ENCODE measurements at places on chromosomes 1 and 21.

- no peak for DNase-seq
Measured at GRCh38 chr1:62991152-62991551, 207.2 kb downstream of the ATG4C start.

DNA sequence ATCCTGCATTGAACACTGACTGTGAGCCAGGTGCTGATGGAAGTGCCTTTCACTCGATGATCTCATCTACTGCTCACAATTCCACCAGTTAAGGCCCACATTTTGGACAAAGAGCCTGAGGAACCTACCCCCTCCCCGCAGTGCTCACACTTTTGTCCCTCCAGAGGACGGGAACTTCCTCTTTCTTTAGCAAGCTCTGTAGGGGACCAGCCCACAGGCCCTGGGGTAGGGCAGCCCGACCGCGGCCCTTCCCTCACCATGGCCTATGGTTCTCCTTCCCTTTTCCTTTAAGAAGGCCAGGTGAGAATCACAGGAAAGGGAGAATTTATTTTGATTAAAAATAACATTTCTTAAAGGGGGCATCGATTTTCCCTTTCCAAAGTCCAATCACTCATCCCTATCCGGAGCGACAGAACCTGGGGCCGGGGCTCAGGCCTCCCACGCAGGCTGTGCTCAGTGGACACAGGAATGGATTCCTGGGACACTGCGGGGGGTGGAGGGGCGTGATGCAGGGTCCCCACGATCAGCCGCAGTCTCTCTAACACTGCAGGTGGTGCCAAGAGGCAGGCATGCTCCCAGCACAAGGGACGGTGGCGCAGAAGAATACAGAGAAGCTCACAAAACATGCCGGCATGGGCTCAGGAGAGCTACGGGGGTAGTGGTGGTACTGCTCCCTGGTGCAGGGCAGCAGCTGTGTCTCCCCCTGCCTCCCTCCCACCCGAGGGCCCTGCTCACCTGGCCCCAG, 8.9 kb upstream of the KCNE1 start:
- no peak for DNase-seq

DNA sequence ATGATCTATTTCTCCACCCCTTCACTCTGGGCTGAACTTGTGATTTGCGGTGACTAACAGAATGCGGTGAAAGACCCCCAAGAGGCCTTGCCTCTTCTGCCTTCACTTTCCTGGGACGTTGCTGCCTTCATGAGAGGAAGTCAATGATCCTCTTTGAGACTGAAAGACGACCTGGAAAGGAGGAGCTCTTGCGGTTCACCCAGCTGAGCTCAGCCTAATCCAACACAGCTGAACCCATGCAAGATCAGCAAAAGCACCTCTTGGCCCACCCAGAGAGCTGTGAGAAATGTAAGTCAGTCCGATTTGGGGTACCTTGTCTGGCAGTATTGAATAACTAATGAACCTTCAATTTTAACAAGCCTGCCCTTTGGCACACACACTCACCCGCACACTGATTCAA, 767.4 kb upstream of the TPTE start:
- no peak for DNase-seq

- DNase-seq, result no peak
Measured at GRCh38 chr1:58396150-58396549, 150.4 kb downstream of the OMA1 start.

GRCh38 chr1:6998267-6998666, 213.0 kb downstream of the CAMTA1 start:
- no peak for DNase-seq

DNA sequence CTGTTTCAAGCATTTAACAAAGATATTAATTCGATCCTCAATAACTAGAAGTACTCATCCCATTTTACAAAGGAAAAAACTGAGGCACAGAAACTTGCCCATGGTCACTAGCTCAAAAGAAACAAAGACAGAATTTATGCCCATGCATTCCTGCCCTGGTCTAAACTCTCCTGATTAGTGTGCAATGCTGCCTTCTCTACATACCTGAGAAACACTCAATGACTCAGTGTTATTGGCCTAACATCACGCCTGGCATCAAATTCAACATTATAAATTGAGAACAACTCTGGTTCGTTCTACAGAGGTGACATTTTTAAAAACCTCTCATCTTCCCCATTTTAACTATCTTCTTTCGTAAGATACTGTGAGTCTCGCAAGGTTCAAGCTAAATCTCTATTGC, 5.2 kb downstream of the APP start:
- no peak for DNase-seq

DNA sequence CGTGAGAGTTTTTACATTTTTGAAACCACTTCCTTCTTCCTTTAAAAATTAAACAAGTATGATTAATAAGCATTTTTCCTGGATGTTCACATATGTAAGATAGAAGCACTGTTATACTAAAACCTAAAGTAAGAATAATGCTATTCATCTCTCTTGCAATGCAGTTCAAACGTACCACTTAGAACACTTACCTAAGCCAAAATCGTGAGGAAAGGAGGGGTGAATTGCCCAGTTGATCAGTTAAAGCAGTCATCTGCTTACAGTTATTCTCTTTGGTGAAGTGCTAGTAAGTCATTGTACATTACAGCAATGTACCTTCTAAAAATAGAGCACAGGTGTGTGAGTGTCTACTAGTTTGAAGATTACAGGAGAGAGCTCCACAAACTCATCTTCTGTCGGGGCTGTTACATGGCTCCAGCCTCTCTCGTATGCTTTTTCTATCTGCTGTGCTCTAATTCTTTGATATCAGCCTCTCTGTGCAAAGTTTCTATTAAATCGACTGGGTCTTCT, 3.4 kb downstream of the NCAM2 start:
- no peak for DNase-seq

DNA sequence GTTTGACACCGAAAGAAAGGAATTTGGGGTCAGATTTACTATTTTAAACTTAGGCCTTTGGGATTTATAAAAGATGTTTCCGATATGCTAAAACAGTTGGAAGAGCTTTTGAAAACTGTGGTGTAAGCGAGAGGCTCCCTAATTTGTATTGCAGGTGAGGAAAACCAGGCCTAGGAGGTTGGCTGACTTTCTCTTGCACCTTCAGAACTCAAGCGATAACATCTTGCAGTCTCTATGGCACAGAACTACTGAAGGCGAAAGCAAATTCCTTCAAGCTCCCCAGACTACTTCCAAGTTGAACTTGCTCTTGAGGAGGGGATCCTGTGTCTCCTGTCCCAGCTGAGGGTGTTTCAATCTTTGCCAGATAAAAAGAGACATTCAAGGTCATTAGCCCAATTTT, 685.7 kb downstream of the ADGRL2 start:
- DNase-seq, result no peak

- DNase-seq, result no peak
Measured at GRCh38 chr1:44222397-44223186, 9.3 kb downstream of the DMAP1 start.

- no peak for DNase-seq
Measured at GRCh38 chr1:214447557-214447871, 103.9 kb downstream of the PTPN14 start.

GRCh38 chr1:108590441-108590840, 30.5 kb downstream of the EEIG2 start:
- DNase-seq, result no peak

- DNase-seq, result no peak
Measured at GRCh38 chr1:162619076-162619475, 13.2 kb upstream of the DDR2 start.

DNA sequence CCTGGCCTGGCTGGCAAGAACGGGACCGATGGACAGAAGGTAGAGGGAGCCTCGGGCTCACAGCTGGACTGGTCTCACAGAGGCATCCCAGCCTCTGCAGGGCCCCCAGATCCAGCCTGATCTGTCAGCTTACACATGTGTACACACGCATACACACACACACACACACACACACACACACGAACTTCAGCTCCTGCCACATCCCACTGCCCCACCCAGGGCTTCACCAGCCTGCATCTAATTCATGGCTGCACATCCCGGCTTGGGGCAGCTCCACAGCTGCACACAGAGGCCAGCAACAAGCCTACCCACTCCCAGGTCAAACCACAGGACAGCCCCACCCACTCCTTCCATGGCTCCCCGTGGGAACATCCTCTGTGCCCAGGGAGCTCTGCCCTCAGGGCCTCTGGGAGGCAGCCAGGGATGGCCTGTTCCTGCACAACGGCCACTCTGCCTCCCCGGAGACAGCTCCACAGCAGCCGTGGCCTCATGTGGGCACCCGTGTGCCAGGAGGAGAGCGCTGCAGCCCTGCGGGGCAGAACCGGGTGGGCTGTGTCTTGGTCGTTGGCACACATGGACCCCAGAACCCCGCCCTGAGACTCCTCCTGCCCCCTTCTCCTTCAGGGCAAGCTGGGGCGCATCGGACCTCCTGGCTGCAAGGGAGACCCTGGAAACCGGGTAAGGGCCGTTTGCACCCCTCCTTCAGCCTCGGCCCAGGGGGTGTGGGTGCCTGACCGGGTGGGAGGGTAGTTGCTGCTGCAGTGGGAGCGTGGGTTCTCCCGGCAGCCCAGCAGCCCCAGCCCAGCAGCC, 19.1 kb downstream of the COL6A2 start:
- no peak for DNase-seq

DNA sequence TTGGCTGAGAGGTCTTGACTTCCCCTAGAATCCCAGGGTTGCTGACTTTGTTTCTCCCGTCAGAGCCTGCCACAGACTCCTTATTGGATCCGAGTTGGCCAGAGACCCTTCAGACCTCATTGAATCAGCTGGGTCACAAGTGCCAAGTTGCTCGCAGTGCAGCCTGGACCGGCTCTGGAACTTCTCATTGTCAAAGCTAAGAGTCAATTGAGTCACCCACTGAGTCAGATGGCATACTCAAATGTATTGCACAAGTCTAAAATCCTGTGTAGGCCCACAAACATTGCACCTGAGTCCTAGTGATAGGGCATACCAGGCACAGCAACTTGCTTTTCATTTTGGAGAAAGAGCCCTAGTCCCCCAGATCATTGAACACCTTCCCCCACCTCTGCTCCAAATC, 20.4 kb upstream of the SCAF4 start:
- DNase-seq, result peak; percentile 22

DNA sequence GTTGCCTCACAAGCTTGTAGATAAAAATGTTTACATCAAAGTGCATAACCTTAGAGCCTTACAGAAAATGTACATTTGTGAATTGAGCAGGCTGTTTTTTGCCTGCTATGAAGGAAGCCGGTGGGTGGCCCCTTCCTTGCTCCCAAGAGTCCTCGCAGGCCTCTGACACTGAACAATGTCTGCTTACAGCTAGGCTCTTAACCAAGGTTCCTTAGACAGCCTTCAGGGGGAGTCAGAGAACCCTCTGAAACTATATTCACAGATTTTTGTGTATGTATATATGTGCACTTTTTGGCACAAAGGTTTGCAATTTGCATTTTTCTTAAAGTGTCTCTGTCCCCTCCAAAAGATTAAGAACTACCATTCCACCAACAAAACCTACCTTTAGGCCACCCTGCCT, 282.6 kb downstream of the BARHL2 start:
- DNase-seq, result no peak

DNA sequence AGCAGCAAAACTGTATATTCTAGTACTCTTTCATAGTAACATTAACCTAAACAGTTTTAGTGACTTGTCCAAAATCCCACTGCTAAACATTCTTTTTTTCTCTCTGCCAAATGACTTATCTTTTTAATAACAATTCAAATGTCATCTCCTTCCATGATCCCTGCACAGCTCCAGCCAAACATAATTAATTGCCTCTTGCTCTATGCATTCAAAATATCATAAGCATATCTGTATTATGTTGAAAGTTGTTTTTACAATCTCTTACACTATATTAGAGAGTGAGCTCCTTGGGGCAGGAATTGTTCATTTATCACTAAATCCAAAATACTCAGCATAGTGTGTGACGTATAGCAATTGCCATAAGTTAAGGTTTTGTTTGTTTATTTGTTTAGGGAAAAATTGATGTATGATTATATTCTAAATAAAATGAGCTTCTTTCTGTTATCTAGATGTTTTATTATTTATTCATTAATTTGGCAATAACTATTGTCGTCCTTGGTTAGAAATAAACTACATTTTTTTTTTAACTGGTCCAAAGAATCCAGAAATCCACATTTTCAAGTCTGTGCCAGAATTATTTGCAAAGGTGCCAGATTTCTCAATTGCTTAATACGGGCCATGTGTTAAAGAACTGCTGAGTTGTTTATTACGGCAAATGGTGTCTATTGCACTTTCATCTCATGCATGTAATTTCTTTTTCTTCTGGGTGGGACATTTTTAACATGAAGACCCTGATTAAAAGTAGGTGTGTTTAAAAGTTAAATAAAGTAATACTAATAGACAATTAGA, 577.2 kb upstream of the ZRANB2 start:
- DNase-seq, result peak; percentile 27

DNA sequence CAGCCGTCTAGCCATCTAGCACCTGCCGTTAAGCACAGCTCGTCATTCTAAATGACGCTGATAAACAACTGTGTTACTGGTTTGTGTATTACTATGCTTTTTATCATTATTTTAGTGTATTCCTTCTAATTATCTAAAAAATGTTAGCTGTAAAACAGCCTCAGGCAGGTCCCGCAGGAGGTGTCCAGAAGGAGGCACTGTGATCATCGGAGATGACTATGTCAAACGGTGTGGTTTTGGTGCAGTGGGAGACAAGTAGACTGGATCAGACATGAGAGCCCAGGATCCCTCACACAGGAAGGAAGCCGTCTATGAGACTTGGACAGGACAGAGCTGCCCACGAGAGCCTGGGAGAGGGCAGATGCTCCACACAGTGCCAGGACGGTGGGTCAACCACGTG, 55.3 kb upstream of the COL6A1 start:
- no peak for DNase-seq

- DNase-seq, result no peak
Measured at GRCh38 chr21:29379517-29380054, 80.9 kb downstream of the BACH1 start.

Measured in GM03348 (cell line).